ENCODE measurements at places on chromosomes 12 and 14.

- DNase-seq = no peak
These were observed 599 bp downstream of the PAPLN start for GRCh38 chr14:73237786-73238423.

DNA sequence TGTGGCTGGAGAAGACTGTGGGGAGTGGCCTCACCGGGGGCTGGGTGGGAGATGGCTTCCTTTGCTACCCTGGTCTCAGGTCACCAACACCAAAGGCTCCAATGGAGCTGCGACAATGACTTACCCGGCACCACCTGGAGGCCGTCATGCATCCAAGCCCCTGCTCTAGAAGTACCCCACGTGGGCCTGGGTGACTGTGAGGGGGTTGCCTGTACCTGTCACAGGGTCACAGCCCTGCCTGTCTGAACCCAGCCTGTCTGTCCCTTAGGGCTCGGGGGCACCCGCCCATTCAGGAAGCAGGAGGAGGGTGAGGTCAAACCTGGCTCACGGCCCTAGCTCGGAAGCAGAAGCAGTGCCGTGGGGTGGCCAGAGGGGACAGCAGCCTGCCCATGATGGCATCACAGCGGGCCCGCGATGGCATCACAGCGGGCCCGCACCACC is 18.9 kb downstream of the ABCB9 start:
- no peak for DNase-seq

- DNase-seq = no peak
These were observed 41.7 kb downstream of the BICD1 start for GRCh38 chr12:32148372-32148771.

DNA sequence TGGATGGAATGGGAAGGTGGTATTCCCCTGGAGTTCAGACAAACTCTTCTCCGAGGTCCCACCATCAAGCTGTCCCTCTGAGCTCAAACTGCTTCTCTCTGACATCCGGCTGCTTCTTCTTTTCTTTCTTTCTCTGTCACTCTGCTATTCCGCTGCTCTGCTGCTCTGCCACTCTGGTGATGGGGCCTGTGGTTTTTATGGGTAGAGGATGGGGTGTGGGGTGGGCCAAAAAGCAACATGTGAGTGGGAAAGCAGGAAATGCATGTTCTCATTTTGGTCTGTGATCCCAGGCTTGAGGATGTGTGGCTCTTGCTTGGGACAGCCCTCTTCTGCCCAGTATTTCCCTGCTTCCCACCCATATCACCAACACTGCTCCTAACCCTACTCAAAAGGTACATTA is 30.6 kb downstream of the CLECL1 start:
- no peak for DNase-seq

GRCh38 chr12:53286448-53286847 is 8.9 kb upstream of the PFDN5 start:
- DNase-seq = no peak

DNA sequence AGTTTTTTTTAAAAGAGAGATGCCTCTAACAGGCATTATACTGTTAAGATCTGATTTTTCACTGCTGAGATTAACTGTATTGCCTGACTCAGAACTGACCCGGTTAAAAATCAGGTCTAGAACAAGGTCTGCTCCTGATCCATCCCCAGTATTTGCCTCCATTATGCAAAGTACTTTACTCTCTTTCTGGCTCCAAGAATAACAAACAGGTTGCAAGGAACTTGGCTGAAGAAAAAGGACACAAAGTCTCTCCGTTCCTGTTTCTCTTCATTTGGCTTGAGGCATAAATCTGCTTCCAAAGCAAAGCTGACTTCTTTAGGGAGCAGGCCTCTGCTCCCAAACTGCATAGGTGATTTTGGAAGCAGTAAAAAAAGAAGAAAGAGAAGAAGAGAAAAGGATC is 199.3 kb upstream of the PDZRN4 start:
- DNase-seq = no peak

DNA sequence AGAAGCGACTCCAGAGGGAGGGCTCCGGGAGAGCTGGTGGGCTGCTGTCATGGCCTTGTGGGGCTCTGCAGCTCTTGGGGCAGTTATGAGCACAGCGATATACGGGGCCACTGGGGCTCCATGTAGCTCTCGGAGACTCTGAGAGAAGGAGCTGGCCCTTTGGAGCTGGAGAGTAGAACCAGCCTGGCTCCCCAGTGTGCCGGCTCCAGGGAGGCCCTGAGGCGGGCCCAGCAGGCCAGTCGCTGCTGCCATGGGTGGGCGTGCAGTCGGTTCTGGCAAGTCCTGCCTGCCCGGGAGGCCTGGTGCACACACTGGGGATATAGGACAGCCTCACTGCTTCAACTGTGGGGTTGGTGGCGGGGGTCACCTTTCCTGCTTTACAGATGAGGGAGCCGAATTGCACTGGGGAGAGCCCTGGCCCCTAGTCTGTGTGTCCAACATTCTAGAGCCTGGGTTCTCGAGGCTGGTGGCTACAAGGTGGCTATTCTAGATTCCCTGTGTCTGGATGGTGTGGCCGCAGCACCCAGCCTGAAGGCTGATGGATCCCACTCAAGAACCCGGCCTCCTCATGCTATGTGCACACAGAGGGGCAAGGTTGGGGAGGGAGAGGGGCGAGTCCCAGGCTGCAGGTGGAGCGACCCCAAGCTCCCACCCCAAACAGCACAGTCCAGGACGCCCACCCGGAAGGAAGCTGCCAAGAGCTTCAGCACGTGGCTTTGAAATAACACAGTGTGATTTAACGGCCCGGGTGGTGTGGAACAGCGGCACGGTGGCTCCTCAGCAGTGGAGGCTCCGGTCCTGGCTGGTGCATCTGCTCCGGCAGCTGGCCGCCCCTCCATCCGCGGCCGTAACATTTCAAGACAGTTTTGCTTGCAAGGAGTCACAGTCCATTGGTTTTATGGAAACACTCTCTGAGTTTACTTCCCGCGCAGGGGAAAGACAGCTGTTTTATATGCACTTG is 188.3 kb upstream of the C14orf180 start:
- DNase-seq = no peak
